OCI-LY7 (cell line): ENCODE measurements at places on chromosomes 1 and 21. TPM values are rescaled to one million over a fixed set of nuclear protein-coding genes. Genes with fewer than 3 reads are reported as not detected.

Gene NCF2
- total RNA-seq: 13.5 and 17.4 TPM in 2 replicates

Gene KCNE2
- total RNA-seq: not detected in 2 replicates

Gene MCOLN2
- total RNA-seq: 103 and 104 TPM in 2 replicates

DNA sequence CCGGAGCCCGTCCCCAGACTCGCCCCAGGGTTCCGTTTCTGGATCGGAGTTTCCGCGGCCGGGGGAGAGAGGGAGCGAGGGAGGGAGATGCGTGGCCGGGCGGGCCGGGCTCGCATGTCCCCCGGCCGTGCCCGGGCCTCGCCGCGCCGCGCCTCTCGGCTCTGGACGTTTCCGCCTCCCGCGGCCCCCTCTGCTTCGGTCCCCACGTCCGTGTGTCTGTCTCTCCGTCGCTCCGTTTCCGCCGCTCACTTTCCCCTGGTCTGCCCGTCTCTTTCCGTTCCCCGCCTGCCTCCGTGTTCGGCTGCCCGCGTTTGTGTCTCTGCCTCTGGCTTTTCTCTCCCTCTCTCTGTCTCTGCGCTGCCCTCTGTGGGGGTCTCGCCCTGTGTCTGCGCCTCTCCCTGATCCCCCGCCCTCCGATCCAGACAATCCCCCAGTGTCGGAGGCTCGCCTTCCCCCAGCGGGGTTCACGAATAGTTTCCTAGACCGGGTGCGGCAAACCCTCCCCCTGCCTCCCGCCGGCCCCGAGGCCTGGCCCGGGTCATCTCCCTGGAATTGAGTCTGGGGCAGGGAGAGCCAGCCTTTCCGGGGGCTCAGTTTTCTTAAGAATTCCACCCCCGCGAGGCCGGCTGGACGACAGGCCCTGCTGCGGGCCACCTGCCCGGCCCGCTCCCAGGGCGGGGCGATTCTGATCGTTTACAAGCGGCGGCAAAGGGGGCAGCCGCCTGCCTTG is 735 bp downstream of the NBL1 start:
- no peak for DNase-seq

- no peak for DNase-seq
Observed at GRCh38 chr1:181064702-181065101, 23.8 kb upstream of the IER5 start.

DNA sequence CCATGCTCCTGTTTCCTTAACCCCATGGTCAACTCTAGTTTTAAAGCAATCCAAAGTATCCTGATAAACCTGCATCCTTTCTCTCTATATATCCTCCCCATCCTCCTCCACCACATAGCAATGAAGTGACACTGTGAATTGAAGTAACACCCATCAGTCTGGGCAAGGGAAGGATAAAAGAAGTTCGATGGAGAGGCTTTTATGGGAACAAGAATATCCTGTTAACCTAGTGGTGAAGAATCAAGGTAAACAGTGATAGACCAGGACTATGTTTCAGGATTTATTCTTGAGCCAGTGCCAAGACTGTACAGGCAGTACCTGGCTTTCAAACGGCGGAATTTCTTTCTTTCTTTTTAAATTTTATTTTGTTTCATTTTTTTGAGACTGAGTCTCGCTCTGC is 17.6 kb downstream of the RABIF start:
- no peak for DNase-seq

DNA sequence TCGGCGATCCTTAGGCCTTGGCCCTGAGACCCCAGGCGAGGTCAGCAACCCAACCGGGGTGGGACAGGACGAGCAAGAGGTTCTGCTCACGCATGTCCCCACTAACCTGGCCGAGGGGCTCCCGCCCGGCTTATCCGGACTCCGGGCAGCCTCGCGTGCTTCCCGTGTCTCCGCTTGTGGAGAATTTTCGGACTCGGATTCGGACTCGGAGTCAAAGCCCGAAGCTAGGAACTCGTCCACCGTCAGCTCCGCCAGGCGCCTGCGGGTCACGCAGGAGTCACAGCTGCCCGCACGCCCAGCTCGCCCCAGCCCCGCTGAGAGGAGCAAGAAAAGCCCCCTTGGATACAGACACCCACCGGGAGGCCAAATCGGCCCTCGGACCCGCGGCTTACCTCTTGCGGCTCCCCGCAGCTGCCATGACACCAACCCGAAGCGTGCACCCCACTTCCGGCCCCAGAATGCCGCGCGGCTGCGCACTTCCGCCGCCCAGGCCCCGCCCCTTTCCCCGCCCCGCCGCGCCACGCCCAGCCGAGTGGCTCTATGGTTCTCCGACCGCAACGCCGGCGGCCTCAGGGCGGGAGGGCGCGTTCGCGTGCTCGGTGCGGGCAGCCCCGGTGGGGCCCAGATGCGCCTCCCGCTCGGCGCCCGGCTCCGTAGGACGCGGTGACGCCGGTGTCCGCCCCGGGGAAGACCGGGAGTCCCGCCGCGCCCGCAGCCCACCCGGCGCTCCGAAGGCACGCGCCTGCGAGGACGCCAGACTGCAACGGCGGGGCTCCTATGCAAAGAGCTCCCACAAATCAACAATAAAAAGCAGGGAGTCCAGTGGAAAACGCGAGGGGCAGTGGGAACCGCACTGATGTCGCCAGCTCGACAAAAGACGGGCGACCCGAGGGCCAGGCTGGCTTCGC is at the start of gene NOC2L:
NOC2L (minus strand) TSS at position 434 of the 908 bp plus-strand sequence; CDS start at position 418, 16 bp downstream.
- DNase-seq: peak; percentile 90

- no peak for DNase-seq
Observed at GRCh38 chr21:35677298-35677841, 383.0 kb downstream of the SETD4 start.

DNA sequence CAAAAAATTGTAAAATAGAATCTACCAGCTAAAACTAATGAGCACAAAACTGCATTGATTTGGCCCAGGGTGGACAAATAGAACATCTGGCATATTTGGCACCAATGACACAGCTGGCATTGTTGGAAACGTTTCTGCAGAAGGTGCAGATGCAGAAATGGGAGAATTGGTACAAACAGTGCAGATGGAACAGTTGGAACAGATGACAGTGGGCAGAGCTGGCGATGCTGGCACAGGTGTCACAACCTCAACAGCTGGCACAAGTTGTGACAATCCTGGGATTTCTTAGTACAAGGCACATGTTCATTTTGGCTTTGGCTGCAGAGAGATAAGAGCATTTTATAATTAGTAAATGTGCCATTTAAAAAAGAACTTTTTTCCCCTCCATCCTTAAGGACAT is 91.1 kb upstream of the ZBTB18 start:
- no peak for DNase-seq

DNA sequence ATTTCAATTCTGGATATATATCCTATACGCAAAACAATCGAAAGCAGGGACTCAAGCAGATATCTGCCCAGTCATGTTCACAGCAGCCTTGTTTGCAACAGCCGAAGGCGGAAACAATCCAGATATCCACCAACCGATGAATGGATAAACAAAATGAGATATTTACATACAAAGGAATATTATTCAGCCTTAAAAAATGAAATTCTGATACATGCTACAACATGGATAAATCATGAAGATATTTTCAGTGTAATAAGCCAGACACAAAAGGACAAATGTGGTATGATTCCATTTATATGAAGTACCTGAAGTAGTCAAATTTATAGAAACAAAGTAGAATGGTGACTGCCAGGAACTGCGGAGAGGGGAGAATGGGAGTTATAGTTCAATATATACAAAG is 15.6 kb downstream of the GATAD2B start:
- DNase-seq: no peak

GRCh38 chr21:34702341-34703170 is 33.8 kb downstream of the CLIC6 start:
- no peak for DNase-seq

DNA sequence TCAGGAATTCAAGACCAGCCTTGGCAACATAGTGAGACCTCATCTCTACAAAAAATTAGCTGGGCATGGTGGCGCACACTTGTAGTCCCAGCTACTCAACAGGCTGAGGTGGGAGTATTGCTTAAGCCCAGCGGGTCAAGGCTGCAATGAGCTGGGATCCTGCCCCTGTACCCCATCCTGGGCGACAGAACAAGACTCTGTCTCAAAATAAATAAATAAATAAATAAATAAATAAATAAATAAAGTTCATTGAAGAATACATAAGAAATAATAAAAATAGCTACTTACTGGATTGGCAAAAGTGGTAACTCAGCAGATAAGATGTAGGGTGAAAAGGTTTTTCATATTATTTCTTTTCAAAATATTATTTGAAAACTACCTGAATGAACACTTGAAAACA is 5.9 kb downstream of the CEP170 start:
- no peak for DNase-seq

DNA sequence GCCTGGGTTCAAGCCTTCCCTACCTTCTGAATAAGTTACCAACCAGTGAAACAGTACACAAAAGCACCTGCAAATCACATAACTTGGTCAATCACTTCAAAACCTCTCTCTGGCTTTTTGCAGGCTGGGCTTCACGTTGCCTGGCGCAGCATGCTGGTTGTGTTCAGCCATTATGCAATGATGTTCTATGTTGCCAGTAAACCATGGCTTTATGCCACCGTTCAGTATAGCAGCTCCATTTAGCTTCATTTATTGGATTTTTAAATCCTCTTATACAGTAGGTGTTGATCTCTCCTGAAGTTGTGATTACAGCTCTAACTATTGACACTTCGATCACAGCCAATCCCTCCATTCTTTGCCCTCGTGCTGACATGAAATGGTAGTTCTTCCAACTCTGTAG is 233.6 kb upstream of the PTBP2 start:
- no peak for DNase-seq

- DNase-seq: peak; percentile 60
Observed at GRCh38 chr21:31732597-31733550, 956 bp upstream of the SCAF4 start.

GRCh38 chr1:220527279-220527907 is 543 bp upstream of the MARK1 start:
- no peak for DNase-seq

GRCh38 chr1:143699115-143699514 is 272.7 kb downstream of the FAM72C start:
- DNase-seq: no peak

DNA sequence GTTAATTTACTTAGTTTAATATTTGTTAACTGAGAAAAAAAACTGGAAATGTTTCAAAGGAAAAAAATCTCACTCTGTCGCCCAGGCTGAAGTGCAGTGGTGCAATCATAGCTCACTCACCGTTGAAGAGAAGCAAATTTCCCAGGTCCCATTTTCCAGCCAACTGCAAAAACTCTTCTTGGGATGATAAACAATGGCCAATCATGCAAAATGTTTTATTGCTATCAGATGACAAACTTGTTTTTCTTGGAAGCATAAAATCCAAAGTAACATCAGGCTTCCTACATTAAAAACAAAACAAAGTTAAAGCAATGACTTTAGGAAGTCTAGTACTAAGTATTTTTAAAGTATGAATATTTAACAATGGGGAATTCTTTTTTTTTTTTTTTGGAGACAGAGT is 84.9 kb downstream of the LYST start:
- DNase-seq: no peak
